T-helper 22 cell (primary cell): ENCODE measurements at places on chromosomes 4 and X.

DNA sequence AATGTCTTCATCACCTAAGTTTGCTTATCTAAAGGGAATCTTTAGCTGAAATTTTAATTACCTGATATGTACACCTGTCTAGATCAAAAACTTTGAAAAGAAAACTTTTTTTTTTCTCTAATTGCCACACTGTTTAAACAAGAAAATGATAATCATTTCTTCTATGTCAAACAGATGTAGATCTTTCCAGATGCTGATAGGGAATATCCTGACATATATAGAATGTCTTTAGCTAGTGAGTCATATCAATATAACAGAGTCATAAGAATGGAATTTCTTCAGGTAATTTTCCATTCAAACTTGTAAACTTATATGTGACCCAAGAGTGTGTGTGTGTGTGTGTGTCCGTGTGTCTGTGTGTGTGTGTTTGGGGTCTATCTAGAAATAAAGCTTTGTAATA lies 271.9 kb downstream of the GPM6A start:
- no peak for DNase-seq

DNA sequence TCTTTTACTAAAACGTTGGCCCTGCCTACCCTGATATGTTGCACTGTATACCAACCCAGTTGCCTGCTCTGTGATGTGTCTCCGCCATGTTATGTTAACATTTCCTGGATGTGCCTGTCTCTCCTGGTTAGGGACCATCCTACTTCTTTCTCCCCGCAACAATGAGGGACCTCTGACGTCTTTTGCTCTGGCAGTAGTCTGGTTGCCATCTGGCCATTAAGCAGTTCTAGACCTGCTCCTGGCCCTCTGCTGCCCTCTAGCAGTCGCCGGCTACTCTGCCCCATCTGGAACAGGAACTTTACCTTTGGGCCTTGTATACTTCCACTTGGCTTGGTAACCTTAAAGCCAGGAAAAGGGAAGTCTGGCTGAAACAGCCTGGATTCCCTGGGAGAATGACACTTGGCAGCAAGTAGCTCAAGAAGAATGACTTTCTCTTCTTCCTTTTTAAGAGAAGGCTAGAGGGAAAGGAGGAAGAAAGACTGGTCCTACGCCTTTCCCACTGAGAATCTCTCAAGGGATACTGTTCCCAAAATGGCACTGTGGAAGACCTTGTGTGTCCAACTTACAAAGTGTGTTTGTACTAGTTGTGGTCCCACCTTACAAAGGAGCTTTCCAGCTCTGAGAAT lies 63.5 kb downstream of the GPC3 start:
- no peak for DNase-seq

DNA sequence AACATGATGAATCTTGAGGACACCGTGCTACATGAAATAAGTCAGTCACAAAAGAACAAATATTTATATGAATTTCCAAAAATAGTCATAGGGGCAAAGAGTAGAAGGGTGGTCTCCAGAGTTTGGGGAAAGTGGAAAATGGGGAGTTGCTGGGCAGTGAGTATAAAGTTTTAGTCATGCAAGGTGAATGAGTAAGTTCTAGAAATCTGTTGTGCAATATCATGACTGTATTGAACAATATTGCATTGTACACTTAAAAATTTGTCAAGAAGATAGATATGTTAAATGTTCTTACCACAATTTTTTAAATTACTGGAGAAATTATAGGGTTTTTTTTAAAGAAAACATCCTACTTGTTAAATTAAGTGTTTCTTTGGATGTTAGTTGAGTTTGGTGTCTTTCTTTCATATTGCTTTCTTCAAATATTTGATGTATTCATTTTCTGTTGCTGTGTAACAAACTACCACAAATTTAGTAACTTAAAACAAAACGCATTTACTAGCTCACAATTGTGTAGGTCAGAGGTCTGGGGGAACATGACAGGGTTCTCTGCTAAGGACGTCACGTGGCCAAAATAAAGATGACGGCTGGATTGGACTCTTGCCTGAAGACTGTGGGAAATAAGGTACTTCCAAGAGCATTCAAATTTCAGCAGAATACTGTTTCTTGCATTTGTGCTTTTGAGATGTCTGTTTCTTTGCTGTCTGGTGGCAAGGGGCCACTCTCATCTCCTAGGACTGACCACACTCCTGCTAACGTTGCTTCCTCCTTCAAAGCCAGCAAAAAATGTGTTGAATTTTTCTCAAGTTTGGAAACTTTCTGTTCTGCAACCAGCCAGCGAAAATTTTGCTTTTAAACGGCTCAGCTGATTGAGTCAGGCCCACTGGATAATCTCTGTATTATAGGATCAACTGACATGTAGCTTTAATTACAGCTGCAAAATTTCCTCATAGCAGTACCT lies 76.7 kb downstream of the CPEB2 start:
- no peak for DNase-seq

DNA sequence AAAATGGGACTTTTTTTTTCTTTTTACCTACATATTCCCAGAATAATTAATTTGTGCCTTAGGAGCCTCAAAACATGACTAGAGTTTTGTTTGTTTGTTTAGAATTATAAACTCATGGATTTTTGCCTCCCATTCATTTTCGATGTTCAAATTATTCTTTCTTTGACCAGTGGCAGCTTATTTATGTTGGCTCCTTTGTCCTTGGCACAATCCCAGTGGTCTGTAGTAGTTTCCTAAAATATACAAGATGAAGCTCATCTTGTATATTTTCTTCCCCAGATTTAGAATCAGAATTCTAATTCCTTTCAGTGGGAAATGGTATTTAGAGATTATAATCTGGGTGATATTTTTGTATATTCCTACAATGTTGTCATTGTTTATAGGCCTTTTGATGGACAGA lies 27.2 kb downstream of the DCK start:
- no peak for DNase-seq

DNA sequence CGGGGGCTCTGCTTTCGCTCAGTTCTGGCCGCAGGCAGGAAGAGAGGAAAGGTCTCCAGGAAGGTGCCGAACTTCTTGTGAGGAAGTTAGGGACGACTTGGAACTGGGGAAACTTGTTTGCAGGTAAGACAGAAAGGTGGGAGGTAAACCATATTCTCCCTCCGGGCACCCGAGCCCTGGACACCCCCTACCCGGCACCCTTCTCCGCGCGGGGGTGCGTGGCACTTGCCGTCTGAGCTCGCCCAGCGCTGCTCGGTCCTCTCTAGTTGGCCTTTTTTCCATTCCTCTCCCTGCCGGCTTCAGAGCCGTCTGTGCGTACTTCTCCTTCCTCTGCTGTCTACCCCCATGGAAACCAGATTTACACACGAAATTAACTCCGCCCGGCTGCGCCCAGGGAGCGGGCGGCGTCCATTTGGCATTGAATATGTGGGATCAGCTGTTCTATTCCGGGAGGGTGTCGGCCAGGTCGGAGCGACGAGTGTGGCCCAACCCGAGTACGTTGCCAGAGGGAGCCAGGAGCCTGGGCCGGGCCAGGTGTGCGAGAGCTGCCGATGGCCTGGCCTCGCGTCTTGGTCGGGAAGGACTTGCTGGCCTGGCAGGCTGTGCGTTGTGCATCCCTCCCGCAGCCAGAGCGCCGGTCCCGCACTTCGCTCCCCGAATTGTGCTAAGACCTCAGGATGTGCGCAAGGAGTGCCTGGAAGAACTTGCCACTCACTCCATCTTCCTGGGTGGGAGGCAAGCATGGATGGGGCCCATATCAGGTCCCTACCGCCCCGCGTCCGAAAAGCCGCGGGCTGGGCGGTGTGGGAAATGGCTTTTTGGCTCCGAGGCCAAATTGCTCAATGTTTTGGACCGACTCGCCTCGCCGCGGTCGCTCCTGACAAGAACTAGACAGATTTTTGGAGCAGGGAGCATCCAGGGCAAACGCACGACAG lies 1.7 kb downstream of the PDGFRA start:
- DNase-seq: no peak

DNA sequence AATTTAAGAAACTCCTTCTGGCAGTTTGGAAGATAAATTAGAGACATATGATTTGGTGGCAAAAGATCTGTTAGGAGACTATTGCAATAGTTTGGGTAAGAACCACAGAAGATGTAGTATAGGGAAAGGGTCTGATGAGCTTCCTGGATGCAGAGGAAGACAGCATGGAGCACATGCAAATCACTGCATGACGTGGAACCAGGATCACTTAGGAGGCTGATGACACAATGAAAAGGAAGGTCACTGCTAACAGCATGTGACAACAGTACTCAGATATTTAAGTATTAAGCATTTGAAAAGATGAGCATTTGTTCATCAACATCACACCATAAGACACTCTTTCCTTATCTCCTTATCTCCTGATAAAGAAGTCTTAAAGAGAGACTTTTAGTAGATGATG lies 167.8 kb upstream of the LDB2 start:
- no peak for DNase-seq

GRCh38 chrX:18951032-18951431 lies 32.9 kb downstream of the PHKA2 start:
- no peak for DNase-seq

DNA sequence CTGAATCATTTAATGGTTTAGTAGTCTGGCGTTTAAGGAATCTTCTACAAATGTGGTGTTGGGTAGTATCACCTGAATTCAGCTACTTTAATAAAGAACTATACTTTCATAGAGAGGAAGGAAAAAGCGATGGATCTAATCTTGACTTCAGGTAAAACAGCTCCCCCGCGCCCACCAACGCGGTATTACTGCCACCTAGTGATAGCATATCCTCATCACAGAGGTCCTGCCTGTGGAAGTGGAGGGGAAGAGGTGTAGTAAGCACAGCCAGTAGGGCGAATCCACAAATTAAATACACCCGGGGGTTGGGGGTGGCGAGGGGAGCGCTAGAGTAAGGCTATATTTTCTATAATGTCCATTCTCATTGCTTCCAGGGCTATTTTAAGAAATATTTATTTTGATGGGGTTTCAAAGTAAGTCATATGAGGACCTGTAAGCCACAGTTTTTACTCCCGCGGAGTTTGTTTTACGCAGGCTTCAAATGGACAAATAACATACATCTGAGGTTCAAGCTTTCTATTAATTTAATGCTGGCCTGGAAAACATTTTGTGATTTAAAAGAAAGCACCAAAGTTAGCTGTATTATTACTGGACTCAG lies 8.3 kb upstream of the DAPP1 start:
- peak; percentile 32 for DNase-seq

DNA sequence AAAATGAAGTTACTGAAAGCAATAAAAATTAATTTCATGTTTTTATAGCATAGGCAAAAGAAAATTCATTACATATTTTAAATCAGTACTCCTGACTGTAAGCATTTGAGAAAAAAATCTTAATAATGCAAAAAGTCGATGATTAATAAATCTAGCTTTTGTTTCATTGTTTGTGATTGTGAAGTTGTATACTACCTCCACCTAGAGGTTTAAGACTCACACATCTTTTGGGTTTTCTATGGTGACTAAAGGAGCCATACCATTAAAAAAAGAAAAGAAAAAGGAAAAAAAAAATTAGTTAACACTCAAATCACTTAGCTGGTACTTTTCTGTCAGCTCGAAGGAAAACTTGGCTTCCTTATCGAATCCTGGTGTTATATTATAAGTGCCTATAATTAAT lies 2.0 kb downstream of the GABRA2 start:
- no peak for DNase-seq
